ENCODE measurements at places on chromosomes 7 and 10.

GRCh38 chr10:96422525-96422924 is 63.7 kb upstream of the OPALIN start:
- no peak for DNase-seq

DNA sequence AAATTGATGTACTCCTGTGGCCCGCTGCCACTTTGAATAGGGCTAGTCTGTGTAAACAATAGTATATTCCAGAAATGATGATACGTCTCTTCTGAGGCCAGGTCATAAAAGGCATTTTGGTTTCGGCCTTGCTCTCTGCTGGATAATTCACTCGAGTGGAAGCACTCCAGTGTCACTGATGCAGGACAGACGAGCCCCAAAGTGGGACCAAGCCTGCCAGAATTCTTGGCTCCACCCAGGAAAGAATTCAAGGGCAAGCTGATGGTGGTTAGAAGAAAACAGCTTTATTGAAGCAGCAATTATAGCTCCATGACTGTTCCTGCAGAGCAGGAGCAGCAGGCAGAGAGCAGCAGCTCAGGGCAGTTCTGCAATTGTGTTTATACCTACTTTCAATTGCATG is 717.6 kb downstream of the GRM8 start:
- no peak for DNase-seq

DNA sequence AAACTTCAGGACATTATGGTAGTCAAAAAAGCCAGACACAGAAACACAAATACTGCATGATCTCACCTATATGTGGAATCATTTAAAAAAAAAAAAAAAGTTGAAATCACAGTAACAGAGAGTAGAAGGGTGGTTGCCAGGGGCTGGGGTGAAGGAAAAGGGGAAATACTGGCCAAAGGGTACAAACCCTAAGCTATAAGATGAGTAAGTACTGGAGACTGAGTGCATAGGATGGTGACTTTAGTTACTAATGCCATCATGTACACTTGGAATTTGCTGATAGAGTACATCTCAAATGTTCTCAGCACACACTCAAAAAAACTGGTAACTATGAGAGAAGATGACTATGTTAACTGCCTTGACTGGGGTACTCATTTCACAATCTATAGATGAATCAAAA is 39.9 kb downstream of the JCAD start:
- no peak for DNase-seq

DNA sequence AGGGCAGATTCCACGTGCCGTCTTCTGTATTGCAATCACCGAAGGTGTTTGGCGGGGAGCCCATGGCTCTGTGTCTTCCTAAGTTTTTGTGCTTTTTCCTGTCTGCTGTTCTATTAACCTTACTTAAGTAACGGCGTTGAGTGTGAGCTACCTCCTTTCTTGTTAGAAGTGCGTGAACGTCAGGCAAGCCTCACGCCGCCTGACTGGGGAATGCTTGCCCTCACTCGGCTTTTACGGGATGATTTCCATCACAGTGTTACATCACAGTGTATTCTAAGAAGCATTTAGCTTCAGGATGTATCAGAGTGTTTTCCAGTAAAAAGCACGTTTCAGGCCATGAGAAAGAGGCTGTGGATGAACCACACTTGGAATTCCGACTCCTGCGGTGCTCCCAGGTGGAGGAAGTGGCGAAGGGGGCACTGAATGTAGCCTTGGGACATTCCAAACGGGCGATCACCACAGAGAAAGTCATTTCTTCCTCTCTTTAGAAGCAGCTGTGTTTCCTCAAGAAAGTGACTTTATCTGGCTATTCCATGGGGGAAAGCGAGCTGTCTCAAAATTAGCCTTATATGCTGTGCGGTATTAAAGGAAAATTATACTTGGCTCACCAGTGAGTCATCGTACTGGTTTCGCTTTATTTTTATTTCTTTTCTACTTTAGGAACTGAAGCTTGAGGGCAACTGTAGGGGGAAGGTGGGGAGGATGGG is 290.7 kb downstream of the KLF6 start:
- DNase-seq: no peak

DNA sequence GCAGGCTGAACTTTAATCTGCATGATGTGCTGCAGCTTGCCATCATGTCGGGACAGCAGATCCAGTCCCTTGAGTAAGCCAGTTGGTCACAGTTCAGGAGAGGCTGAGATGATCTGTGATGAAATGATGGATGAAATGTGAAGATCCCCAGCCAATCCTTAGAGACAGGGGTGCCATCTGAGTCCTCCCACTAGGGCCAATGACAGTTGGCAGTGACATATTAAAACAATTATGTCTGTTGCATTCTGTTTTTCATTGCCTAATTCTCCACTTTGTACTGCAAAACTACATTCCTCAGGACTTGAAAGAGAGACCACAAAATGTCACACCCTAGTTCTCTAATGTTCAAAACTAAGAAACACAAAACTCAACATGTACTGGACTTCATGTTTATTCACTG is 66.3 kb upstream of the CAV2 start:
- no peak for DNase-seq
